ENCODE measurements at places on chromosomes 2 and 18.

DNA sequence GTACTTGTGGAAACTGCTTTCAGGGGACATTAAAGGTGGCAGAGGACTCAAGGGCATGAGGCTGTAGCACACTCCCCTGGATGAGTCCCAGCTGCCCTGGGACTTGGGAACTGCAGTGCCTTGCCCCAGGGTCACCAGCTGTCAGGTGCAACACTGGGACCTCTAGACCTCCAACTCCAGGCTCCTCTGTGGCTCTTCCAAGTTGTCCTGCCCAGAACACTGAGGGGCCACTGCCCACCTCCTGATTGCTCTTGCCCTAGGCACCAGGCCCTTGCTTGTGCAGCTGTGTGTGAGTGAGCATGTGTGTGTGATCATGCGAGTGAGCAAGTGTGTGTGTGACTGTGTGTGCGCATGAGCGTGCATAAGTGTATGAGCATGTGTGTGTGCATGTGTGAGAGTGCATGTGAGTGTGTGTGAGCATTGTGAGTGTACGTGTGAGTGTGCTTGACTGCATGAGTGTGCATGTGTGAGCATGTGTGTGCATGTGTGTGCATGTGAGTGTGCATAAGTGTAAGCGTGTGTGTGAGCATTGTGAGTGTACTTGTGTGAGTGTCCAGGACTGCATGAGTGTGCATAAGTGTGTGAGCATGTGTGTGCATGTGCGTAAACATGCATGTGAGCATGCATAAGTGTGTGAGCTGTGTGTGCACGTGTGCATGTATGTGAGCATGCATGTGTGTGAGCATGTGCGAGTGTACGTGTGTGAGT, 301.5 kb downstream of the NDUFA10 start:
- DNase-seq: no peak

DNA sequence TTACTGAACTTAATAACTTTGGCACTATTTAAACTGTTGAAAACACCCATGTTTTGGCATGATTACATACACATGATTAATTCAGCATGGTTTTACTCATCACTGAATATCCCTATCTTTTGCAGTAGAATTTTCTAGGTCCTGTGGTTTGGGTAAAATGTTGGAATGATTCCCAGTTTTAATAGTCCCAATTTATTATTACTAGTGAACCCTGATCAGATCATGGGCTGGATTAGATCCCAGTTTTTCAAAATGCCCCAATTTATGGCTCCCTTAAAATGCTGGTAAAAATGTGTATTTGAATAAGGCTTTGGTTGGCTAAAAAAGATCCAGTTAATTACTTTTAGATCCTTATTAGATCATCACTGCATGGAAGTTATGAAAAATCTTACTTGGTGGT, 273.6 kb upstream of the NRP2 start:
- DNase-seq: no peak

DNA sequence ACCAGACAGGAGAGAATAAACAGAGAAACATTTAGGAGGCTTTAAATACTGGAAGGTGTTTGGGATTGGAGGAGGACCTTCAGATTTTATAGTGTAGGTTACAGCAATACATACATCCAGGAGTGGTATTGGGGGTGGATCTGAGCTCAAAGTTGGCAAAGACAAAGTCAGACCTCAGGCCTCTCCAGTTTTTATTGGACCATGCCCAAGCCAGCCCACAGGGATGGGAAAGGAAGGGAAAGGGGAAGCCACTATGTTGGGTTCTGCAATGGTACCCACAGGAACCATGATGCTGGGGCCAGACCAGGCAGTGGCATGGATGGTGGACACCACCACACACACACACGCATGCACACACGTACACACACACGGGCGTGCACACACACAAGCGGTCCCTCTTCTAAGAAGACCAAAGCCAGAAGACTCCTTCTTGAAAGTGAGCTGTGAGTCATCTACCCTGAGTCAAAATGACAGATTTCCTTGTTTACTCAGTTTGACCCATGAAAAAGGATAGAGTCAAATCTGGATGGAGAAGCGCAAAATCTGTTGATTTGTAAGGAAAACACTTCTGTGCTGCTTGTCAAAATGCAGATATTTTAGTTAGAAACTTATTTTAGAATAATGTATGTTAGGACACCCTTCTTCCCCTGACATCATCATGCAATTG, 87.9 kb downstream of the TRABD2A start:
- DNase-seq: no peak

DNA sequence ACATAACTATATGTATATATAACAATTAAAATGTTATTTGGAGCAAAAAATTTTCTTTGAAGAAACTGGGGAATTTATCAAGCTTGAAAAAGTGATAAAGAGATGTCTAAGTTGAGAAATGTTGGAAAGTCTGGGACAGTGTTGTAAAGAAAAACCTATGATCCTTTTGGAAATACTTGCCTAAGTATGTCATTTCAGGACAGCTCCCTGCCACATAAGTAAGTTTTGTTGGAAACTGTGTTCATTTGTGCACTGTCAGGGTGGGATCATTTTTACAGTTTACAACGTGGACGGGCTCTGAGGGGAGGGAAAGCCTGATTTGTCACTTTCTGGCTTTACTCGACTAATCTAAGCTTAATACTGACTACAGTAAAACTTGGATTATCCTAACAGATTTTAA, 10.4 kb upstream of the COL3A1 start:
- DNase-seq: no peak

DNA sequence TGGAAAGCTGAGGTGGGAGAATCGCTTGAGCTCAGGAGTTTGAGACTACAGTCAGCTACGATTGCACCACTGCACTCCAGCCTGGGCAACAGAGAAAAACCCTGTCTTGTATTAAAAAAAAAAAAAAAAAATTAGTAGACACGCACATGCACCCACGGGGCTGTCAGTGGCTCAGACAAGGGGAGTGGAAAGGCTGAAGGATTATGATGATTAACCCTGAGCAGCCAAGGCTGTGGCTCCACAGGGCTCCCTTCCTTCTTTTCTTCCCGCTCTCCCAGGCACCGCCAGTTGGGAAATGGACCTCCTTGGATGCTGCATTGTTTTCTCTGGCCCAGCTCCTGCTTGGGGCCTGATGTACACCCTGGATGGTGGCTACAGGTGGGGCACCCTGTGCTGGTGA, 49.0 kb upstream of the RAB6C start:
- DNase-seq: no peak

DNA sequence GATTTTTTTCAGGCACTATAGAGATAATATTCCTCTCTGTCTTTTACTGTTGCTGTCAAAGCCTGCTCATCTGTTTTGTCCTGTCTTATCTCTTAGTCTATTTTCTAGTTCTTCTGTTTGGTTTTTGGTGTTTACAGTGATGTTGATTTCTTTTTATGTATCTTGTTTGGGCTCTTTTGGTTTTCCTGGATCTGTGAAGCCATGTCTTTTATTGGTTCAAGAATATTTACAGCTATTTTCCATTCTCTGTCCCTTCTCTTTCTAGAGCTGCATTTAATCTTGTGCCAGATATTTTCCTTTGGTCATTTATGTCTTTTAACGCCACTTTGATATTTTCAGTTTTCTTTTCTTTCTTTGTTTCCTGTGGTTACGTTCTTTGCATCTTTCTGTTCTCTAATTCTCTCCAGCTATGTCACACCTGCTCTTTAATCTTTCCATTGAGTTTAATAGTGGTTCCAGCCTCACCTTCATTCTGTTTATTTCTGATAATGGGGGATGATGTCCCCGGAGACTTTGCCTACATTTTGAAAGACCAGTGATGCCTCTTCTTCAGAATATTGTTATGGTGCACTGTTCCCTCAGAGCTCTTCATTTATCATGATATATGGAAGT, 32.0 kb downstream of the SMCHD1 start:
- DNase-seq: no peak

DNA sequence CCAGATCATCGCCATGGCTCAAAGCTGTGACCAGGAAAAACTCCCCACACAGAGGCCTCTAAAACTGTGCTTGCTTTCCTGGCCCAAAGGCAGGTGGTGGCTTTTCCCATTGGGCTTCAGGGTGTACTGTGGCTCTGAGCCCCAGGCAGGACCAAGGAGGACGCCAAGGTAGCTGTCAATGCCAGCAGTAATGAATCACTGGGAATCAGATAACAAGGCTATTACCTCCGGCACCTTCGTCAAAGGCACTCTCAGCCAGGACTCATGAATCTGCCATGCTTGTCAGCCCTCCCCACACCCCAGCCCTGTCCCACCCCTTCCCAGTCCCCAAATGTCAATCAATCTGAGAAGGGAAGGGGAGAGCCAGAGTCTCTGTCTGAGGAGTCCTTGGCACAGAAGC, 27.9 kb upstream of the EN1 start:
- DNase-seq: no peak

GRCh38 chr2:25241452-25241851, 73.1 kb upstream of the POMC start:
- no peak for DNase-seq

- DNase-seq: no peak
These were observed 76.4 kb downstream of the LTBP1 start for GRCh38 chr2:33022989-33023727.

- DNase-seq: no peak
These were observed 108.0 kb upstream of the SALL3 start for GRCh38 chr18:78871618-78872017.

- DNase-seq: no peak
These were observed 343.9 kb upstream of the MMADHC start for GRCh38 chr2:149931486-149931885.

DNA sequence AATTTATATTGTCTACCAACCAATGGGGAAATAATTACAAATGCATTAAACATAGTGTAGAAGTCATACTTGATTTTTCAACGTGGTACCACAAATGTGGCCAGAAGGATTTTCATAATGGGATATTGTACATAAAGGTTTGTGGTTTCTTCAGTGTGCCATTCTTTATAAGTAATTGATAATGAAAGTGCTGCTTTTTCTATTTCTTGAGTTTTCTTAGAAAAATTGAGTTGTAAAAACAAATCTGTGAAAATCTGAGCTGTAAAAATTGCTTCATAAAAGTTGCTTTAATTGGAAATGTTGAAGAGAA, 103.6 kb downstream of the KYNU start:
- DNase-seq: no peak

DNA sequence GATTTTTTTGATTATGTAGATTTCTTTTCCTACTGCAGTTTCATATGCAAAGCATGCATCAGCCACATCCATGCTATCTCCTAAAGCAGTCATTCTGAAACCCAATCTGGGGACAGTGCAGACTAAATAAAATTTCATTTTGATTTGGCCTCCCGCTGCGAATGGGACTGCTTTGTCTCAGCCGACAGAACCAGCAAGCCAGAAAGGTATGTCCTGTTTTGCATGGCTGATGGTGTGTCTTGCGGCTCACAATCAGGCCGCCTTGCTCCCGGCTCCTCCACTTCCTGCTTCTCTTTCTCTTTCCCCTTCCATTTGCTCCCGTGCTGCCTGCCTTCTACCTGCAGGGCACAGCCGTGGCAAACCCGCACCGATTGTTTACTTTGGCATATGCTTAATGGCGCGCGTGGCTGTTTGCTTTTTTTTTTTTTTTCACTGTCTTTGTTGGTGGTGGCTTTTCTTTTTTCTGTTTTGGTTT, 419.6 kb upstream of the POU3F3 start:
- DNase-seq: no peak

DNA sequence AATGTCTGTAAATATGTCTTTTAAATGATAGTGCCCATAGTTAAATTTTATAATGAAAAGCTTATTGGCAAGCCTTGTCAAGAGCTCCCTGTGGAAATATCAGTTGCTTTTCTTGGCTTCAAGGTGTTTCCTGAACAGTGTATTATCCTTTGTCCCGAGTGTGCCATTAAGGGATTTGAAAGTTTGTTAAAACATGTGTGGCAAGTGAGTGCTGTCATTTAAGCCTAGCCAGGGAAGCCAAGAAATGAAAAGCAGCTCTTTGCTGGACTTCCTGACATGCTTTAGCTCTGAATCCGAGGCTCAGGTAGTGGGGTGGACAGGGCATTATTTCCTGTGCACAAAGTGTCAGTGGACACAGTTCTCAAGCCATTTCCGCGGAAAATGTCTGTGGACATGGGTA, 111.5 kb downstream of the DIS3L2 start:
- DNase-seq: no peak

GRCh38 chr2:10333247-10333613, 30.5 kb downstream of the HPCAL1 start:
- DNase-seq: no peak

- no peak for DNase-seq
These were observed 24.3 kb downstream of the GDF7 start for GRCh38 chr2:20691076-20691734.

- DNase-seq: no peak
These were observed 588 bp downstream of the CHAC2 start for GRCh38 chr2:53768242-53768542.

DNA sequence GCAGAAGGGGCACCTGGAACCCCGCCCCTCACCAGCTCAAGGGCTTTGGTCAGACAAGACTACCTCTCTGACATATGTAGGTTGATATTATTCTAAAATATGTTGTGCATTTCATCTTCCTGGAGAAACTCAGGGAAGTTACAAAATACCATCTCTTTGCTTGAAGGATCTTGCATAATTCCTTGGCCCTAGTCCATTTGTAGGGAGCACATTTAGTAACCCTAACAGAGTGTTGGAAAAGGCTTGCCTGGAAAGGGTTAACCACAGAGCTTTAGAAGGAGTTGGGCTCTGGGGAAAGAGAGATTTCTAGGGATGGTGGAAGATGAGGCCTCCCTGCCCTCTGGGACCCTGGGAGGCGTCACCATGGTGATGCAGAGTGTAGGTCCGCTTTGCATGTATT, 143.0 kb upstream of the SLC1A4 start:
- DNase-seq: no peak

DNA sequence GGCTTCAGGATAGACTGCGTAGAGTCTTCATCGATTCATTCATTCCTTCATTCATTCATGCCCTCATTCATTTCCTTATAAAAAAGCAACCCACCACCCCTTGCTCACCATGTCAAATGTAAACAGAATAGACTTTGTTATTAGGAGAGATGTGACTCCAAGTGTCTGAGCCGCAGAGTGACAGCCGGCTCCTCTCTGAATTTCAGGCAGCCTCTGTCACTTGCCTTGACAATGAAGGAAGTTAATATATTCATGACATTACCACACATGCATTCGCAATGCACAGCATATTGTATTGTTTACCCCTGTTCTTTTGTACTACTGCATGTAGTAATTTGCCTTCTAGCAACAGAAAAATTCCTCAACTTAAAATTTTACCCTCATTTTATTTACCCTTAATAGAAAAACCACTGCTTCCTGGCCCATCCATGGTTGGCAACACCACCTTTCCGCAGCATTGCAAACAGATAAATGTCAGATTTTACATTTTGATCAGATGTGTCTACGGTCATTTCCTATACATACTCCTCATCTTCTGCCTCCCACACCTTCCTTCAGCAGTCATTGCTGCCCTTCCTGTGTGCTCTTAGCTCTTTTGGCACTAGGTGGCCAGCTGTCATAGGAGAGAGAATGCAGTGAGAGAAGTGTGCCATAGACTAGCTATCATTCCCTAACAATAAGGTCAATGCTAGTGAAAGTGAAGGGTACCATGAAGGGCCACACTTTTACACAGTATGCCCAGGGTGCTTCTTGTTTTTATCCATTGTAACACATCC, 1090.8 kb downstream of the BCL11A start:
- DNase-seq: no peak

- no peak for DNase-seq
These were observed 287.2 kb upstream of the GYPC start for GRCh38 chr2:126368758-126369157.

- DNase-seq: no peak
These were observed 11.5 kb upstream of the PNPT1 start for GRCh38 chr2:55705027-55705653.

GRCh38 chr2:183060571-183061231, 17.8 kb upstream of the DUSP19 start:
- DNase-seq: no peak

GRCh38 chr2:237617587-237617982, 9.8 kb upstream of the LRRFIP1 start:
- no peak for DNase-seq

All from CD4-positive, alpha-beta T cell treated with Interleukin-12 subunit alpha and Interleukin-12 subunit beta, for 1 hour (primary cell).